ENCODE measurements at places on chromosomes 2 and 18.

GRCh38 chr2:144288438-144288837 is 231.5 kb downstream of the ZEB2 start:
- DNase-seq, result no peak

- DNase-seq, result no peak
These were observed 22.8 kb downstream of the NFE2L2 start for GRCh38 chr2:177241711-177242120.

DNA sequence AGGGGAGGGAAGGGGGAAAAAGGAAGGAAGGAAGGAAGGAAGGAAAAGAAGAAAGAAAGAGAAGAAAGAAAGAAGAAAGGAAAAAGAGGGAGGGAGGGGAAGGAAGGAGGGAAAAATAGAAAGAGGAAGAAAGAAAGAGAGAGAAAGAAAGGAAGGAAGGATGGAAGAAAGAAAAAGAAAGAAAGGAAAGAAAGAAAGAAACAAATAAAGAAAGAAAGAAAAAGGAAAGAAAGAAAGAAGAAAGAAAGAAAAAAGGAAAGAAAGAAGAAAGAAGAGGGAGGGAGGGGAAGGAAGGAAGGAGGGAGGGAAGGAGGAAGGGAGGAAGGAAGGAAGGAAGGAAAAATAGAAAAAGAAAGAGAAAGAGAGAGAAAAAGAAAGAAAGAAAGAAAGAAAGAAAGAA is 315.8 kb upstream of the PIK3C3 start:
- no peak for DNase-seq

- DNase-seq, result no peak
These were observed 270.1 kb downstream of the ETAA1 start for GRCh38 chr2:67667054-67667908.

GRCh38 chr2:50492477-50492851 is 539.5 kb downstream of the NRXN1 start:
- DNase-seq, result peak; percentile 35

DNA sequence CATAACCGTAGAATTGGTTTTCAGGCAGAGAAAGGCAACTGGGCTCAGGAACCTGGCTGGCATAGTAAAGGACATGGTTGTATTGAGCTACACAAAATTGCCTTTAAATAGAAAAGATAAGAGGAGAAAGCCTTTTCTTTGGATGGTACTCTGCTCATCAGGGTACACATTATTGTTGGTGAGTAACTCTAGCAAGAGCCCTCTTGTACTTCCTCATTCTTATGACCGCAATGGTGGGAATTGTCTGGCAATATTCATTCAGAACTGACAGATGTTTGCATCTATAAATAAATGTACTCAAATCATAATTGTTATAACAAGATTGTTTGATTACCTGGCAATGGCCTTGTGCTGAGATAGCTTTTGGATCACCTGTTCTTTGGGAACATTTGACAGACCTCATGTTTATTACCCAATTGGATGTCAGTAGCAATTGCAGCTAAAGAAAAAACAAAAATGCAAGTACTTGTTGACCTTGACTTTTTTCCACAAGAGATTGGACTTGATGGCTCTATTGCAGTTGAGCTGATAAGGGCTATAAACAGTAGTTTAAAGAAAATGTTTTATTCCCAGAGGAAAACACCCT is 43.9 kb downstream of the MEIS1 start:
- DNase-seq, result no peak

DNA sequence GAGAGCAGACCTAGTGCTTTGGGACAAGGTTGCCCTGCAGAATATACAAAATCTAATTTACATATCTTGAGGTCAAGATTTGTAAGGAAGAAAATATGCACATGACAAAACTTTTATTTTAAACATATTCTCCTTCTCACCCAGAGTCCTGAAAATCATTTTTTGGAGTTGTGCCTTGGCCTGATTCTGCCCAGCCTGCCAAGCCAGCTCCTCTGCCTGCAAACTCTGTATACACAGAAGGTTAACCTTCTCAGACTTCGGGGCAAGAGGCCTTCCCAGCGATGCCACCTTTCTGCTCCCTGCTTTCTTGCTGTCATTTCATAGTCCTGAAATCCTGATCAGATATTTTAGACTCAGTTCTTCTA is 95.8 kb upstream of the CAVIN2 start:
- DNase-seq, result no peak

DNA sequence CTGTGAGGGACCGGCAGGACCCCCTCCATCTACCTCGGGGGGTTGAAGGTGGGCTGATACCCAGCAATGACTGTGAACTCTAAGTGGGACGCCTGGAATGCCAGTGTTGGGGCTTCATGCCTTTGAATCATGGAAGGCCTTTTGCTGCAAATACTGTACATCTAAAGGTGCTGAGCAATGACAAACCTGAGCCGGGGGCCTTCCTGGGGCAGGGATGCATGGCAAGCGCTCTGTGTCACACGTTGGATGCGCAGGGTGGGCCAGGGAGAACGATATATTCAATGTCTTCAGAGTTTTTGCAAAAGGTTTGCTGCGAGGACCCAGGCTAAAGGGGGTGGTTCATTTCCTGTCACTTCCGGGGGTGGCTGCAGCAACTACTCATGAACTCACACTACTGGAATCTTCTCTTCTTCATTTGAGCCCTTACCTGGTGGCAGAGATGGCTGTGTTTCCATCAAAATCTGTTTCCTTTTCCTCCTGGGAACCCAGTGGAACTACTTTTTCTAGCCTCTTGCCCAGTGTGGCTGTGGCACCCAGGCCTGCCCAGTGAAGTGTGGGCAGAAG is 24.1 kb upstream of the INHBB start:
- DNase-seq, result no peak

GRCh38 chr2:220506466-220506865 is 879.0 kb downstream of the SLC4A3 start:
- DNase-seq, result no peak

GRCh38 chr2:160590664-160591063 is 97.1 kb upstream of the RBMS1 start:
- DNase-seq, result no peak

- no peak for DNase-seq
These were observed 6.1 kb upstream of the CCDC195 start for GRCh38 chr2:224722250-224722649.

DNA sequence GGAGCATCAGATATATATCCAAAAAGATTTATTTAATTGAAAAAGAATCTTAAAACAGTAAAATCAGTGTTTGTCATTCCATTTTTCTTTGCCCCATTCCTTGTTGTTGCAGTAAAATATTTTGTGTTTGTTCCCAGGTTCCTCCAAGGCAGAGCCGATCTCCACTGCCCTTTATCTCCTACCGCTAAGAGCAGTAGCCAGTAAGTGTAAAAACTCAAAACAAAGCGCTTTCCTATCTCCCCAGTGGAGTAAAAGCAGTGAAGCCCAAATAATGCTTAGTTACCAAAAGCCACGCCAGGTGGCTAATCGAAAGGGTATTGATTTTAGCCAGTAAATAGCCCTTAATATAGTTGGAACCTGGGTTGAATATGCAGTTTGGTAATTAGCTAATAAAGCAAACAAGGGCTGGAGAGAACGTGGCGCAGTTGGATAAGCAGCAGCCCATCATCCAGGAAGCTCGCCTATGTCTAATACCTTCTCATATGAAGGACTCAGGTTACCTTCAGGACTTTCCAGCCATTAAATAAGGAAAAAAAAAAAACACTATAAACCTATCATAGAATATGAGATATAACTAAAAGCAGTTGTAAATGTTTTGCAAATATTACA is 12.4 kb upstream of the GPD2 start:
- DNase-seq, result no peak

DNA sequence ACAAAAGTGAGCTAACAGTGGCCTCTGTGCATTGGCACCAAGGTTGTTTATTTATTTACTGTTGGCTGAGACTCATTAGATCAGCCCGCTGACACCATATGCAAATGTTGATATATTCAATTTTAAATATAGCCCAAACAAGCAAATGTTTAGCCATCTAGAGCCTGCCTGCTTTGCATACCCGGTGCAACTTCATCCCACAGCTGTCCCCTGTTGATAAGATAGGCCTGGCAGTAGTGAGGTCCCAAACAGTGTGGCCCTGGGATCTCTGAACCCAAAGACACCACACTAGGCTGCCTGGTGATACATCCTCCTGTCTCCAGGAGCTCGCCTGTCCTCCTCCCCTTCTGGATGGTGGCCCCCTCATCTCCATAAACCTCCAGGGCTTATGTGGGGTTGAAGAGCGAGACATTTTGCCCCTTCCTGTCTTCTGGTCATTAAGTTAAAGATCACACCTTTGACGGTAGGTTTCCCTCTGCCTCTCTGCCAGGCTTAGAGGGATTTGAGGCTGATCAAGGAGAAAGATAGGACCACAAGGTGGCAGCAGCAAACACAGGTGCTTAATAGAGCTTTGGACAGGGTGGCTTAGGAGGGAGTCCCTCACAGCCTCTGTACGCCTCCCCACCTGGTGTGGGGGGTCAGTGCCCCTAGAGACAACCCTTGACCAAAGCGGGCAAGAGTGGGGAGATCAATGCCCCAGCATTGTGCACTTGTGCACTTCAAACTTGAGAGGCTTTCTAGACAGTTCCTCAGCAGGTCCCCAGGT is 23.7 kb upstream of the MYO5B start:
- DNase-seq, result no peak

GRCh38 chr18:11177382-11177781 is 28.0 kb upstream of the PIEZO2 start:
- DNase-seq, result no peak

GRCh38 chr2:127431408-127432023 is 13.3 kb downstream of the PROC start:
- no peak for DNase-seq

DNA sequence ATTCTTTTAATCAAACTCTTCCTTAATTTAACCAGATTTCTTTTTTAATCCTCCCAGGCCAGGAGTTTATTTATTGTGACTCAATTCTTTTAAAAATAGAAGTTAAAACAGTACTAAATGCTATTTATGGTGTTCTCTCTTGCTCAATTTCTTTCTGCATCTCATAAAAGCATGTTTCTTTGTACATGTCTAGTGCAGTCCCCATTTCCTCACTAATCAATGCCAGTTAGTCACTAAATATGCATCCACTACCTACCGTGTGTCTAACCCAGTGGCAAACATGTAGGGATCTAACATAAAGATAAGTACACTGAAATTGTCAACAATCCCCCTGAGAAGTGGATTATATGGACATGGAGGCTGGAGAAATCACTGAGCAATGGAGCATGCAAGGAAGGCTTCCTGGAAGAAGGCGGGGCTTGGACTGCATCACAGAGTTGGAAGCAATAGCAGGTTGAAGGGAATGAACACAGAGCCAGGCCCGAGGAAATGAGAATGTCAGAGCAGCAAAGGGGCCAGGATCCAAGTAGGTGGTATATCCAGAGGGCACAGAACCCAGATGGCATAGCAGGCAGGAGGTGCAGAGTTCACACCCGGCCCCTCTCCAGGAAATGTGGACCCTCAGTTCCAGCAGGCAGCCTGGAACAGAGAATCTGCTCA is 105.3 kb upstream of the FOSL2 start:
- DNase-seq, result no peak

DNA sequence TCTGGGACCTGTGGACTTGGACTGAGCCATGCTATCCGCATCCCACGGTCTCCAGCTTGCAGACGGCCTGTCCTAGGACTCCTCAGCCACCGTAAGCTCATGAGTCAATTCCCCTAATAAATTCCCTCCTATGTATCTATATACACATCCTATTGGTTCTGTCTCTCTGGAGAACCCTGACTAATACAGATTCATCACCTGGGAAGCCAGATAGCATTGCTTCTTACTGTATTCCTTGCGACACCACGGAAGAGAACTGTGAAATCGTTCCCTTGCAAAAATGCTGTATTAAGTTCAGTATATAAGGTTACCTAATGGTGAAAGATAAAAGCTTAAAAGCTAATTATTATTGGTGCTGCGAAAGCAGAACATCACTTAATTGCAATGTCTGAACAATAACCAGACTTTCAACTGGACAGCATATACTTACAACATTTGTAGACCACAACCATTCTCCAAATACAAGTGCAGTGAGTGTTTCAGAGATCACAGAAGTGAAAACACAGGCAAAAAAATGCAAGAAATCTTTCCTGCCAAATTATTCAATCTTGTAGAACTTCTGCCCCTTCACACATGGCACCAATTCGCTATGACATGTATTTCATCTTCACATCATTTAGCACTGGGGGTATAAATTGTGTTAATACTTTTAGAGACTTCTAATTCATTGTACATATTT is 352.9 kb downstream of the TXNL1 start:
- no peak for DNase-seq

- no peak for DNase-seq
These were observed 208.1 kb upstream of the KLHL14 start for GRCh38 chr18:32980896-32981295.

DNA sequence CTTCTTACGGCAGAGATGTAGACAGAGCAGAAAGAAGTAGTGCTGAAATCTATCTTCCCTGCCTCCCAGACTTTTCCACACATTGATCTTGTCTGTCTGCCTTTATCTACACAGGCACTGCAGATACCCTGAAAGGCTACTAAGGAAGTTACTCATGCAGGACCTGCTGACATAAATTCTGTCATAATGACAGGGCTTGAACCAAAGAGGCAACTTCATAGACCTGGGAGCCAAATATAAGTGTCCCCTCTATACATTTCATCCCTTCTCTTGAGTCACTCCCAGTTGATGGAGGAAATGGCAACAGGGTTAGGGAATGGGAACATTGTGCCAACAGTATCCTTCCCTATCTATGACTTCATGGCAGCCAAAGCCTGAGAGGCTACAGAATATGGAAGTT is 157.5 kb downstream of the TNS1 start:
- no peak for DNase-seq

GRCh38 chr2:27021253-27022049 is 11.3 kb upstream of the TMEM214 start:
- no peak for DNase-seq

DNA sequence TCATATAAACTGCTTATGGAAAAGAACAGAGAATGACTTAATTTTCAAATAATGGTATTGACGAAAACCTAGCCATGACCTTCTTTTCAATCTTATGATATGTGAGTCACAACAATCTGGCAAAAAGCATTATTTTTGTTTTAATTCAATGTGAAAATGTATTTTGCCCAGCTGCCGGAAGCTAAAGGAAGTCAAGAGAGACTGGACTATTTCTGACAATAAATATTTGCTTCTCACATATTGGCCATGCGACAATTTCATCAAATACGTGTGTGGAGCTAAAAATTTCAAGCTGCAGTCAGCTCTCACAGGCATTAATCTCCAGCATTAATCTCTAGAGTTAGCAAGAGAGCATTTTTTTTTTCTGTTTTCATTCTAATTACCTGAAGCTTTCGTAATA is 881.0 kb downstream of the CPS1 start:
- DNase-seq, result no peak

GRCh38 chr2:233094614-233095013 is 34.5 kb downstream of the INPP5D start:
- no peak for DNase-seq
